HS-5 (cell line): ENCODE measurements at places on chromosomes 13 and 19.
A peak's percentile ranks its signal among the peaks of the same experiment; 100 is the strongest.

DNA sequence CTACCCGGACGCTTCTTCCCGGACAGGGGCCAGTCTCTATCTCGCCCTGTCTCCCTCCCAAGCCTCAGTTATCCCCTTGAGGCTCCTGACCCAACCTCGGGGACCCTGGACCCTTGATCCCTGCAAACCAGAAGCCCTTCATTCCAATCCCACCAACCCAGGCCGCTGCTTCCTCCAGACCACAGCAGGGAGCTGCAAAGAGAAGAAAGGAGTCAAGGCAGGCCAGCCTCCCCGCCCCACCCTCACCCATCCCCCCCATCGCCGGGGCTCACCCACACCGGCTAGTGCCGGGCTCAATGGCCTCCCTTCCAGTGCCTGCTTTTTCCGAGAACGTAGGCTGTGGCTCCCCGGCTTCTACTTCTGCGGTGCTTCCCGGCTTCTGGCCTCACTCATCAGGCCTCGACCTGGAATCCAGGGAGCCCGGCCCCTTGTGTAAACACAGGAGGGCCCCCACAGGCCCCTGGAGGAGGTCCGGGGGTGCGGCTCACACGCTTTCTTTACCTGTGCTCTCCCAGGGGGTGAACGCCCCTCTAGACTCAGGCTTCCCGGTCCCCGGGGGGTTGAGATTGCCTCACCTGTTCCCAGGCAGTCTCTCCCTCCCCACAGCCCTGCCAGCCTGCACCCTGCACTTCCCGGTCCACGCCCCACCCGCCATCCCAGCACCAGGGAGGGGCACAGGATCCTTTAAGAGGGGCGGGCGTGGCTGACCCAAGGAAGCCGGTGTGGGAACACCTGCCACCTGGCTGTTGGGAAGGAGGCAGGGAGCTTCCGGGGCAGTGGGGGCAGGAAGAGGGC lies at the start of gene FAM83E:
Gene FAM83E, minus strand, starts transcription at position 641 of the 795 bp plus-strand sequence. CDS start 1,704 bp downstream, outside the sequence.
- no peak for DNase-seq

- no peak for DNase-seq
Observed at GRCh38 chr13:67328895-67329294, 98.8 kb upstream of the PCDH9 start.

DNA sequence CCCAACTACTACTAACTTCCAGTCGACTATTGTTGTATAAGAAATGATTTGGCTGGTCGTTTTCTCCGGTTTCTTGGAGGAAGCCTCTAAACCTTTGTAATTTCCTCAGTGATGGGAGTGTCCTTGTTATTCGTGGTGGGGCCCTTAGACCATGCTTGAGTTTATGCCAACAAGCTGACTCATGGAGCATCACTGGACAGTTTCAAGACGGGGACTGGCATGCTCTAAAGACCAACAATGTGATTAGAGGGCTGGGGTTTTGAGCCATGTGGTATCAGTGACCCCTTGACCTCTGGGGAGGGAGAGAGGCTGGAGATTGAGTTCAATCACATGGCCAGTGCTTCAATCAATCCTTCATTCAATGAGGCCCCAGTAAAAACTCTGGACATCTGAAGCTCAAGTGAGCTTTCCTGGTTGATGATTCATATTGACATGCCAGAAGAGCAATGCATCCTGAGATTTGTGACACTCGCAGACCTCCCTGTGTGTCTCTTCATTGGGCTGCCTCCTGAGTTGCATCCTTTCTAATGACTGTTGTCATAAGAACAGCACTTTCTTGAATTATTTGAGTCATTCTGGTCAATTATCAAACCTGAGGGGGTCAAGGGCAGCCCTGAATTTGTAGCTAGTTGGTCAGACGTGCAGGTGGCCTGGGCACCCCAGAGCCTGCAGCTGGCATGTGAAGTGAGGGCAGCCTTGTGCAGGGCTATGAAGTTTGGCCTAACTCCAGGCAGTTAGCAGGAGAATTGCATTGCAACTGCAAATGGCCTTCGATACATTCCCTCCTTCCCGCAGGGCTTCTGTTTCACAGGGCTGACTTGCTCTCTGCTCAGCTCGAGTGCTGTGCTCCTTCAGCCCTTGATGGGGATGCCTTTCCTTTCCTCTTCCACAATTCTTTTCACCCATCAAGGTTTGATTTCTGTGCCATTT lies 246.5 kb downstream of the FGF9 start:
- no peak for DNase-seq

DNA sequence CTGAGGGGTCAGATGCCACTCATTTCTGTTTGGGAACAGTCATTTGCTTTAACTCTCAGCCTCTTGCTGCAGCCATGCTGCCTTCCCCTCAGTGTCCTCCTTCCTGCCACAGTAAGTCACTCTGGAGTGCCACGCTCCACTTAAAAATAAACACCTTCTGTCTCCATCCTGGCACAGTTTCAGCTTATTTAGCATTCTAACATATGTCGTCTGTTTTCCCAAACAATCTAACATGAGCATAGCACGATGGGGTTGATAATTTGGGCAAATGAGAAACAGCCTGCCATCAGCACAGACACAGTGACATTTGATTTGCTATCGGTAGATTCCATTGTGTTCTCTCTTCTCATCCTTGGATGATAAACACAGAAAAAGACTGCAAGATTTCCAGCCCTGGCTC lies 768.6 kb downstream of the UQCRFS1 start:
- no peak for DNase-seq

GRCh38 chr19:1765232-1765903 lies 12.1 kb downstream of the ONECUT3 start:
- no peak for DNase-seq

GRCh38 chr13:80399340-80400163 lies 58.6 kb upstream of the SPRY2 start:
- no peak for DNase-seq

GRCh38 chr19:33595783-33596182 lies 26.0 kb upstream of the CHST8 start:
- no peak for DNase-seq

DNA sequence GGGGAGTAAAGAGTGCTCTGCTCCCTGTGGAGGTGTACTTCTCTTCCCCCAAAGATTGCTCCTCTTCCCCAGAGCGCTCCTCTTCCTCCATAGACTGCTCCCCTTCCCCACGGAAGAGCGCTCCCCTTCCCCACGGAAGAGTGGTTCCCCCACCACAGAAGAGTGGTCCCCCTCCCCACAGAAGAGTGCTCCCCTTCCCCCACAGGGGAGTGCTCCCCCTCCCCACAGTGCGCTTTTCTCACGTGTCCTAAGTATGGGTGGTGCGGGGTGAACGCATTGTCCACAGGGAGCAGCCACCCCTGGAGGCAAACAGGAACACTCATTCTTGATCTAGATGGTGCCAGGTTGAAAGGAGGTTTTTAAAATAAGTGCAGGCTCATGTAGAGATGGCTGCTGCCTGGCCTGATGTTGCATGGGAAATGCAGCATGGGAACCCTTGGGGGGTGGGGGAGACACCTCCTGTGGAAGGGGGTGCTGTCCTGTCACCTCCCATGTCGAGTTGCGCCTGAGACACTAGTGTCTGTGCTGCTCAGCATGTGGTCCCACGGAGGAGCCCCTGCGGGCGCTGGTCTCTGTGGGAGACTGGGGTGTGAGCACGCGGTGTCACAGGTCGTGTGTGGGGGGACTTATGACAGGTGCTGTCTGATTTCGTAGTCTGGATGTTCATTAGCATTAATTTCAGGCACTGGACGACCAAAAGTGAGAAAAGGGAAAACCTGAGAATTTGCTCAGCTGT lies 52.2 kb downstream of the ATP11A start:
- DNase-seq: no peak

- no peak for DNase-seq
Observed at GRCh38 chr13:99866781-99867180, 104.8 kb downstream of the ZIC5 start.

GRCh38 chr19:33110137-33110910 lies 21.6 kb upstream of the WDR88 start:
- DNase-seq: peak; percentile 53

- no peak for DNase-seq
Observed at GRCh38 chr19:29497686-29498436, 27.9 kb upstream of the VSTM2B start.

DNA sequence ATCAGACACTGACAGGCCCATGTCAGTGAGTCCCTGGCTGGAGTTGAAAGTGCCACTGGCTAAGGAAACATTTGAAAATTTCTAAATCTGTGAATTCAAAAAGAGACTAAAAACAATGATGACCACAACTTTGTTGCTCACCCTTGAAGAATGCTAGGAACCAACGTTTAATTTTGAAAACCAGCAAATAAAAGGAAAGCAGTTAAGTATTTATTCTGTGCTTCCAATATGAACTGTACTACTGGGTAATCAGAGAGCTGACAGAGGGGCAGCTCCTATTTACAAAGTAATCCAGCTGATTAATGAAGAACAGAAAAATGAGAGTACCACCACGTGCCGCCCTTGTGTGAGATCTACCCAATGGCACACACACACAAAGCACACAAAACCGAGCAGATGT lies 44.7 kb upstream of the LATS2 start:
- peak; percentile 37 for DNase-seq

DNA sequence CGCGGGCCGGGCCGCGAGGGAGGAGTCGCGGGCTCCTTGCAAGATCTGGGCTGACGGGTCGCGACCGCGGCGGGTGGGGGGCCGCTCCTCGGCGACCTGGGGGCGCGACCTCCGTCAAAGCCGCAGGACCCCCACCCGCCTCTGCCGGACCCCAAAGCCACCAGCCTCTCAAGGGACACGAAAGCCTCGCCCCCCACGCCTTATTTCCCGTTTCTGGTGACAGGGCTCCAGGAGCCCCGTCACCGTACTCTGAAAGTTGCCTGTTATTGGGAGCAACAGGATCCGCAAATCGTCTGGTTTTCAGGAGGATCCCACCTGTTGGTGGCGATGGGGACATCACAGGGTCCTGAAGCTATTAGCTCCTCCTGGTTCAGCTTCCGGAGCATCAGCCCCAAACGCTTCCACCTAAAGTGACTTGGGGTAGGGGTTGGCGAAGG lies 530 bp downstream of the MAU2 start:
- DNase-seq: no peak

GRCh38 chr19:35397064-35397463 lies 26.2 kb downstream of the GPR42 start:
- DNase-seq: no peak

- DNase-seq: no peak
Observed at GRCh38 chr19:33612928-33613619, 8.7 kb upstream of the CHST8 start.
